ENCODE measurements at places on chromosomes 6 and 20.

DNA sequence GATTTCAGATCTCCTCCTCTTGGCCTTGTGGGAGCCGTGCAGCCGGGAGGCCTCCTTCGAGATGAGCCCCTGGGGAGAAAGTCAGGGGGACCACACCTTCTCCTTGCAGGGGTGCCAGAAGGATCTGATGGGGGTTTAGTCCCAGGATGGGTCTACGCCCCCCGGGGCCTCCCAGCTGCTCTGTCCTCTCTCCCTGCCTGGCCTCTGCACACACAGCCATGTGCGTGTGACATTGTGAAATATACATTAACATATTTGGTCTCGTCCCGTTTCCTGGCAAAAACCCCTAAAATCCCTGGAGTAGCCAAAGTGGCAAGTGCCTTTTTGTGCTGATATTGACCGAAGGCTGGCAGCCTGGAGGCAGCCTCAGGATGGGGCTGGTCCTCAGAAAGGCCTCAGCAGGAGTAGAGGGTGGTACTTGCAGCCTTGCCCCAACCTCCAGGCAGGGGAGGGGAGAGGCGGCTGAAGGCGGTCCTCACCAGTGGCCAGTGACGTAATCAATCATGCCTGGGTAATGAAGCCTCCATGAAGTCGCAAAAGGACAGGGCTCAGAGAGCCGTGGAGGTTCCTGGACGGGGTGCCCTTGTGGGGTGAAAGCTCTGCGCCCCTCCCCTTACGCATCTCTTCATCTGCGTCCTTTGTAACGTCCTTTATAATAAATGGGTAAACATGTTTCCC, 5.1 kb upstream of the HELZ2 start:
- no peak for DNase-seq

GRCh38 chr20:62120990-62121775, 1.1 kb upstream of the LSM14B start:
- DNase-seq = no peak

DNA sequence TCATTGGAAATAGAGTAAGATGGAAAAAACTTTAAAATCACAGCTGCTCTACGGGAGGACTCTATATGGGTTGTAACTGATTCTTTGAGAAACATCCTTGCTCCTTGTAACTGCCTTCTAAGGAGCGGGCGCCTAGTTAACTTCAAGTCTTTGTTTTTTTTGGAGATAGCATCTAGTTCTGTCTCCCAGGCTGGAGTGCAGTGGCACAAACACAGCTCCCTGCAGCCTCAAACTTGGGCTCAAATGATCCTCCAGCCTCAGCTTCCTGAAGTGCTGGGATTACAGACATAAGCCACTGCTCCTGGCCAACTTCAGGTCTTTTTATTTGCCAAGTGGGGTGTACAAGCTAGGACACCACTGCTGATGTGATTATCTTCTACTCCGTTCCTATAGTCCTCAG, 506.4 kb upstream of the SOX4 start:
- no peak for DNase-seq

- no peak for DNase-seq
Measured at GRCh38 chr6:169994739-169995138, 243.3 kb downstream of the ERMARD start.

GRCh38 chr6:32604434-32604877, 14.8 kb upstream of the HLA-DRB1 start:
- DNase-seq = no peak

- DNase-seq = no peak
Measured at GRCh38 chr6:1481286-1481685, 91.9 kb downstream of the FOXF2 start.

- DNase-seq = no peak
Measured at GRCh38 chr20:23251779-23252178, 98.8 kb upstream of the NXT1 start.

- no peak for DNase-seq
Measured at GRCh38 chr6:139284789-139285188, 7.0 kb downstream of the TXLNB start.

- no peak for DNase-seq
Measured at GRCh38 chr6:117143647-117144046, 121.7 kb upstream of the VGLL2 start.

- no peak for DNase-seq
Measured at GRCh38 chr6:101758368-101758767, 364.9 kb downstream of the GRIK2 start.

DNA sequence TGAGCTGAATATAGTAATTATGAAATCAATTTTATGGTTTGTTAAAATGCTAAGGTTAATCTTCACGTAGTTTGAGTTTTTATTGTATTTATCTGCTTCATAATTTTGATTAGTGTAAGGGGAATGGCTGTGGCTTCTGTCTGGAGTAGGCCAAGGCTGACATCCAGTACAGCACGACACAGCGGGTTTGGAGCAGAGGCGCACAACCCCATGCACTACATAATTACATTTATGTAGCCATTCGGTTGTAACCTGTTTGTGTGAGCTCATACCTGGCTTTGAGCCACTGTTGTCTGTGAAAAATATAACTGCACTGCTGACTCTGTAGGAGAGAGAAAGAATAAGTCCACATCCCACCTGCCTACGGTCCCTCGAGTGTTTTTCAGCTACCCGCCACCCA, 615.5 kb downstream of the EYS start:
- DNase-seq = no peak

- no peak for DNase-seq
Measured at GRCh38 chr6:91654357-91654756, 1067.5 kb upstream of the MAP3K7 start.

- no peak for DNase-seq
Measured at GRCh38 chr6:4358414-4359107, 223.2 kb upstream of the ECI2 start.

- no peak for DNase-seq
Measured at GRCh38 chr6:142935553-142936517, 9.1 kb downstream of the HIVEP2 start.

GRCh38 chr6:4983322-4983721, 20.5 kb downstream of the RPP40 start:
- DNase-seq = no peak

DNA sequence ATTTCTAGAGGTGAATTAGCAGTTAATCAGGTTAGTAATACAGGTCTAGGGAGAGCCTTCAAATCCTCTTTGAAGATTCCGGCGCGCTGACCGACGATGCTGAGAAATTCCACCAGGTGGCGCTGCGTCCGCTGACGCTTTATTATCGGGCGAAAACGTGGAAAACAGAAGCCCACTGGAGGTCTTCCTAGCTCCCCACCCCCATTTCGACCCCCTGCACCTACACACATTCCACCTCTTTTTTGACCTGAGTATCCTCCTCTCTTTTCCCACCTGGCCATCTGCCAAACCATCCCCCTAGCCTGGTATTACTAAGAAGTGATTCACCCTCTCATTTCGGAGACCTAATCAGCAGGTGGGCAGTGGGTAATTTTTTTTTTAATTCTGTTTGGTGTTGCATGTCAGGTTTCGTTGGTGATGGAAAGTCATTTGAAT, 65.4 kb upstream of the RIN2 start:
- peak; percentile 26 for DNase-seq

DNA sequence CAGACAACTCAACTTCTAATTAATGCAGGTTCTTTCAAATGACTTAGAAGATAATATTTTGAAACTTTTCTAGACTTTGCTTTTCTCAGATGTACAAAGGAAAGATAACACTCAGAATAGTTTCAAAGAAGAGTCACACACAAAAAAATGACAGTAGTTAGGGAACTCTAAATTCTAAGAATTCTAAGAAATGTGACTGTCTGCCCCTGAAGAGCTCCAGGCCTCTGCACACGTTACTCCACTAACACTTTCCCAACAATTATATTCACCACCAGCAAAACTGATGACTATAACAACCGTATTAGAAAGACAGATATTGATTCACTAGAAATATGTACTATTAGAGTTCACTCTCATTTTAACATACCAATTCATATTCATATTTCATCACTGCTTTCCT, 133.3 kb upstream of the SMLR1 start:
- no peak for DNase-seq

DNA sequence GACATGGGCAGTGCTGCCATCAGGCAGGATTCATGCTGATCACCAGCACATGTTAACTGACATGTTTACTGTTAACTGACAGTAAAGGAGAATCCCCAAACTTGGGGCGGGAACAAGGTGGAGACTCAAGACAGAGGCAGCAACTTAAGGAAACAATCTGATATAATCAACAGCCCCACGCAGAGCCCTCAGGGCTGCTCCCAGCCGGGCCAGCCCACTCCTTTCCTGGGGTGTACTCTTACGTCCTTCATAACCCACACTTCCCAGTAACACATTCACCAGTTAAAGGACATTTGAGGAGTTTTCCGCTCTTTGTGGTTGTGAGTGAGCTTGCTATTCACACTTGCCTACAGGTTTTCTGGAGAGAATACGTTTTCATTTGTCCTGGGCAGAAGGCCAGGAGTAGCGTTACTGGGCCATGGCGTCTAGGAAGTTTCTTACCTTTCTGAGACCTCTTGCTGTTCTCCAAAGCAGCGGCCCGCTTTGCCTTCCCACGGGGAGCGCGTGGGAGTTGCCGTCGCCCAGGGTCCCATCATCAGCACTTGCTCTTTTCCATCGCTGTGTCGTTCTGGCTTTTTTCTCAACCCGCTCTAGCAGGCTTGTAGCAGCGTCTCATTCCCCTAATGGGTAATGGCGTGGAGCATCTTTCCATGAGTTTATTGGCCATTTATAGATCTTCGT, 56.4 kb downstream of the FOXF2 start:
- no peak for DNase-seq

DNA sequence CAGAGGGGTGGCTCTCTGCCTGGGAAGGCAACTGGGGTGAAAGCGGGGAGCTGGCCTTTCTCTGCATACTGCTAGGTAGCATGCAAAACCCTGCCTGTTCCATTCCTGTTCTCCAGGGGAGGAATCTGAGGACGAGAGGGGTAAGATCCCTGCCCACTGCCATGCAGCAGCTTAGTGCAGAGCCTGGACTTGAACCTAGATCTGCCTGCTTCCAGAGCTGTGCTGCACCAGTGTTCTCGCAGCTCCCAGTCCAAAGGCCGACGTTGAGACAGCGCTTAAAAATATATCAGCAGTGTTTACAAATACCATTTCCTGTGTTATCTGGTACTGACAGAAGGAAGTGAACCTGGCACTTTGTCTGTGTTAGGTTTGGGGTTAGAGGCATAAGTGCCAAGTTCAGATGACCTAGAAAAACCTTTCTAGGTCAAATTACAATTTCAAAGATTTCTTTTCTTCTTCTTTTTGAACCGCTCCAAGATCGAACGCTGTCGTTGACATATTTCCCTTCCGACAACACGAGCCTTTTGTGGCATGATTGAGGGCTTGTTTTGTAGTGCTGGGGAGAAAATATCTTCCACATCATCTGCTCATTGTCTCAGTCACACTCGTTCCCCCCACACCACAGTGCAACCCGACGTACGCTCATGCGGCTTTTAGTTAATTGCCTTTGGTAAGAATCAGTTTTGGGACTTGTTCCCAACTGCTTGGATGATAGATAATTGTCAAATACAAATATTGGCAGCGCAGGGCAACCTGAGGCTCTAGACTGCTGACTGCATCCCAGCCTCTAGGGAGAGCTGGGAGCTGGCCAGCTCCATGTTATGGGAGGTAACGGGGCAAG, 44.6 kb downstream of the TOX2 start:
- DNase-seq = no peak

DNA sequence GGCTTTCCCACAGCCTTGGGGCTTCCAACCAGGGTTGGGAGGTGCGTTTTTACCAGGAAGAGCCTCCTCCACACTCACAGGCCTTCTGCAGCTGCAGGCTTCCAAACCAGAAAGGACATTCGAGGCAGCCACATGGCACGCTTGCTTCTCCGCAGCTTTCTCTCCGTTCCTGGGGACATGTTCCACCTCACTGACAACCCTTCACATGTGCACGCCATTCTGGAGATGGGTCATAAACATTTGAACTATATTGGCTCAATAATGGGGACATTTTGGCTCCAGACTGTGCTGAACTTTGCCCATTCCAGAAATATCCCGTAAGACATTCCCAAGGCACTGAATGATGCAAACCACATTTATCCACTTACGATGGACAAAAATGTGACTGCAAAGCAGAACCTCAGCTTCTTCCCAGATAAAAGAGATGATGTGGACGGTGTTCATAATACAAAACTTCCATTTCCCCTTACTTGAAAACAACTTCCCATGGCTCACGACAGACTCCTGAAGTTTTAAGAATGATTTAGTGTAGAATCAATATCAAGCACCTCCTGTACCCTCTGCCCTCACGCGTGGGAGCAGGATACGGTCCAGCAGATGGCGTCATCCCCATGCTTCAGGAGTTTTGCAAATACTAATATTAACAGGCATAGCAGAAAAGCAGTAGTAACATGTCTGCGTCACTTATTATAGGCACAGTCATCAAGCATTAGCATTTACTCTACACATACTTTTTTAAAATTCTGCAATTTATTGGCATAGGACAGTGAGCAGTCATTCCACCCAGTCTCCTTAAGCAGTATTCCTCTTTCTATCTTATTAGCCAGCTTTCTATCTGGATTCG, 25.4 kb upstream of the FOXF2 start:
- DNase-seq = no peak

DNA sequence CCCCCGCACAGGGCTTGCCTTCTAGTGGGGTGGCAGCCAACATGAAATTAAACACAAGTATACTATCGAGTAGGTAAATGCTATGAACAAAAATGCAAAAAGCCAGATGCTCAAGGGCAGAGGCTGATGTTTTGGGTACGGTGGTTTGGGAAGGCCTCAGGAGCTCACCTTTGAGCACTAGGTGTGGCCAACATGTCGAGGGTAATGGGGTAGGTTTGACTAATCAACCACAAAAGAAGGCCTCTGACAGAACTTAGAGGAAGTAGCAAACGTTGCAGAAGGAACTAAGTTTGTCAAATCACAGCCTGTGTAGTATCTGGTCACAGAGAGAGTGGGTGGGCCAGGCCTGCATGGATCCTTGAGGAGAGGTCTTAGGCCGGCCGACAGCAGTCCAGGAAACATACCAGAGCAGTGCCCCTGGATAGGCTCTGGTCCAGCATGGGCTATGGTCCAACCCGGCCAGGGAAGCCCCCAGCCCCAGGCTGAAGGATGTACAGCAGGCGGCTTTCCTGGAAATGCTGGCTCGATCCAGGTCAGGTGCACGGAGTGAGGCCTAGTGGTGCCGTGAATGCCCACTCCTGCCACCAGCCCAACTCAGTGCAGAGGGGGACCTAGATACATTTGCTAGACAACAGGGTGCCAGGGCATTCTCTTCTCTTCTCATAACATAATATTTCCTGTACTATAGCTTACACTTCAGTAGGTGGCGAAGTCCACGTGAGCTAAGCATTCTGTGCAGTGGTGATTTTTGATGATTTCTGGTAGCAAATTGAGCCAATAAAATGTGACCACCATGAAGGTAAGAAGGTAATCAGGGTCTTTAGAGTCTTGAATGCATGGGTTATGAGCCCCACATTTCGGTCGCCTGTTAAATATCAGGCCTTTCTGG, 56.3 kb upstream of the CD93 start:
- no peak for DNase-seq

- no peak for DNase-seq
Measured at GRCh38 chr20:41446456-41446855, 79.8 kb upstream of the EMILIN3 start.

GRCh38 chr6:160457823-160458222, 109.6 kb downstream of the SLC22A3 start:
- no peak for DNase-seq

DNA sequence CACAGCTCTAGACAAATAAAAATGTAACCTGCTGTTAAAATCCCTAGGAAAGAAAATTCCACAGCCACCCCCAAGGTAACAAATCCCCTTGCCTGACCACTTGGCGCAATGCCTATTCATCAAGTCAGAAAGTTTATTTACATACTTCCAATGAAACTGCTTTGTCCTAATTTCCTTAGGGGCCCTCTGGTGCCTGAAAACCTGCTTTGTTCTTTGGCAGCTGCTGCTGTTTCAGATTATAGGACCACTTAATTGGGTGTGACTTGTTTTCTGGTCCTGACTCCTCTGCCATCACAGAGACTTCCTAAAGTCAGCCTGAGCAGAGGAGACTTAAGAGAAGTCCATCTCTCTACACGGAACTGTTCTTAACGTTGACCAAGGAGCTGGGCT, 323.6 kb downstream of the UBE3D start:
- no peak for DNase-seq
